ENCODE measurements at places on chromosomes 7 and 10.
A peak's percentile ranks its signal among the peaks of the same experiment; 100 is the strongest.

DNA sequence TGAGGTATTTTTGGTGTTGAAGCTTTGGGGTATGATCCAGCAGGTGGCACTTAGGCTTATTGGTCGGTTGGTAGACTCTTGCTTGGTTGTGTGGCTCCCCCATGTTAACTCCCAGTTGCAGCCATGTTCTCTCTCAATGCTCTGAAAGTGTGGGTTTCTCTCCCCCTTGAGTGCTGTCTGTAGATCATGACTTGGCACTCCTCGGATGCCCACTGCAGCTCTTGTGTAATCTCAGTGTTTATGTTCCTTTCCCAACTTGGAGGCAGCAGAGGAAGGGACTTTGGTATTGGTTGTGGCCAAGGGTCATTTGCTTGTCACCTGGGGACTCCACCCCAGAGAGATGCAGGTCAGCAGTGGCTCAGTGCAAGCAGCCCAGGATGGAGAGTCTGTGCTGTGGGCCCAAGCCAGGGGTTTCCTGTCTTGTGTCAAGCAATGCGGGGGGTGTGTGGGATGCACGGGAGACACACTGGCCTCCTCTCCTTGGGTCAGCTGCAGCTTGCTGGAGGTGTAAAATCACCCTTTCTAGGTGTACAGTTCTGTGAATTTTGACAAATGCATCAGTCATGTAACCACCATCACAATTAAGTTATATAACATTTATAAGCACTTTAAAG, 36.9 kb downstream of the PIK3CG start:
- no peak for DNase-seq

DNA sequence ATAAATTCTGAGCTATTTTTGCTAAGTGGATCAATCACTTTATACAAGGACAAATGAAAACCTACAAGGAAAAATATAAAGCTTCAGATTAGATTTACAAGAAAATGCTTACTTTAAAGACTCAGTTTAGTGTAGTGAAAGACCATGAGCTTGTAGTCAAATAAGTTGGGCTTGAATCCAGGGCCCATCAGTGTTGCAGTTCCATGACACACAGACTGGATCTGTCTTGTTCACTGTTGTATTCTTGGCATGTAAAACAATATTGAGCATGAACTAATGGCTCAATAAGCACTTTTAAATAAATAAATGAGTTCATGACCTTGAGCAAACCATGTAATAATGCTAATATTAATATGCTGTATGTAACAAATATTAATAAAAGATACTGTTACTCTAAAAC, 164.6 kb upstream of the KCND2 start:
- DNase-seq = no peak

DNA sequence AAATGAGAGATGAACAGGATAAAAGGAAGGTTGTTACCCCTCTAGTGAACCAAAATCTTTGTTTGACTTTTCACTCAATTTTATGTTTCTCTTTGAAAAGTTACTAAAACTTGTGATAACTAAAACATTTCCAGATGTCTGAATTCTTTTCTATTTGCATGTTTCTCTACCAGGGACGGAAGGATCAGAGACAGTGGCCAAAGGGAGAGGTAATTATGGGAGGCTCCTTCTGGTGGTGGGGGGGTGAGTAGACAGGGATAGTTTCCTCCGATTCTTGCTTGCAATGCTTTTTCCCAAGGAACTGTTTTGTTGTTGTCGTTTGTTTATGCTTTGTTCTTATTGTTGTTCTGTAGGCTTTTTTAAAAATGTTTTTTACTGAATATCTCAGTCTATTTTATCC, 374.8 kb downstream of the INHBA start:
- DNase-seq = no peak

- DNase-seq = no peak
Measured at GRCh38 chr7:16509829-16510228, 16.8 kb upstream of the LRRC72 start.

DNA sequence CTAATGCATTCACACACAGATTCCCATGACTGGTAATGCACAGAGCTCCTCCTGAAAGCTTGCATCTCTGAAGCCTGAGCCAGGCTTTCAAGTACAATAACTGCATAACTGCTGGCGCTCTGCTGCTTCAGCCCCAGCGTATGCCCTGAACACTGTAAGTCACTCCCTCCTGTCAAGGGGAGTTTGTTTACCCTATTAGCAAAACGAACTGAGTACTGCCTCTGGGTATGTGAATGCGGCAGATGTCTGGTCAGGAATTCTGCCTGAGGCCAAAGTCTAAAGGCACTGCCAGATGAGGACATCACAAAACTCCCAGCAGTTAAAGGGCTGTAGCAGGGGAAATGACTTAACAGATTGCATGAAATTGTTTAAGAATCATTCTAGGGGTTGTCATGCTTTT, 97.7 kb downstream of the NRCAM start:
- peak; percentile 16 for DNase-seq

GRCh38 chr7:48154792-48155413, 16.4 kb upstream of the ABCA13 start:
- peak; percentile 28 for DNase-seq

DNA sequence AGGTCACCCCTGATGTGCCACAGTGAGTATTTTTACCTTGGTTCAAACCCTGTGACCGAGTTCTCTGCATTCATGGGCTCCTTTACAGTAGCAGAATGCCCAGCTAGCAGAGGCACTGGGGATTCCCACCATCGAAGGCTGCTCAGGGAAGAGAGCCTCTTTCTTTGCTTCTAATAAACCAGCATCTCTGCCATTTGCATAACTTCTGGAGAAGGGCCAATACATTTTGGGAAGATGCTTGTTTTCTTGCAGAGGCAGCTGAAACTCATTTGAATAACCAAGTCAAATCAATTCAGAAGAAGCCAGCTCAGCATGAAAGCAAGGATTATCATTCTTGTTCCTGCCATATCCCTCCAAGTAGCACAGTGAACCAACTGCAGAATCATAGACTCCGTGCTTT, 82.9 kb upstream of the WDR11 start:
- DNase-seq = no peak

DNA sequence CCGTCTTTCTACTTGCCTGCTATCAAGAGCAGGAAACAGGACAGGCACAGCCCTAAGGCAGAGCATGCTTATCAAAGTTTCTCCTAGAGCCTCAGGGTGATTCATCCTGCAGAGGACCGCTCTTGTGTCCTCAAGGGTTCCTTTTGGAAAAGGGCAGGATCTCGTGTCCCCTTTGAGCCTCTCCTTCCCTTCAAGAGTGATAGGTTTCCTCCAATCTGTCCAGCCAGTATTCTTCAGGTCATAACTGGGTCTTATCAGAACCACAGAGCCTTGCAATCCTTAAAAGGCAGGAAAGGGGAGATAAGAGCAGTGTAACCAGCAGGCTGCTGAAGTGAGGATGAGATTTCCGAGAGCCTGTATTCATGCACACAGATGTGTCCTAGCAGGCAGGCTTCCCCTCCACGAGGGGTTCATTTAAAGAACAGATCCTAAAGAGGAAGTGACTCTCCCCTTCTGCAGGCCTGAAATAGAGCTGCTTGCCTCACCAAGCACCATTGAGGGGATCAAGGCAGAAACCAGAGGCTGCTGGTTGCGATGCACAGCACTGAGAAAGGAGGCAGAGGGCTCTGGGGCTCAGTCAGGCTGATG, 90.5 kb upstream of the SVIL start:
- no peak for DNase-seq

- DNase-seq = no peak
Measured at GRCh38 chr7:7175075-7175695, 7.2 kb upstream of the C1GALT1 start.

- no peak for DNase-seq
Measured at GRCh38 chr10:131242007-131242406, 69.5 kb downstream of the TCERG1L start.

DNA sequence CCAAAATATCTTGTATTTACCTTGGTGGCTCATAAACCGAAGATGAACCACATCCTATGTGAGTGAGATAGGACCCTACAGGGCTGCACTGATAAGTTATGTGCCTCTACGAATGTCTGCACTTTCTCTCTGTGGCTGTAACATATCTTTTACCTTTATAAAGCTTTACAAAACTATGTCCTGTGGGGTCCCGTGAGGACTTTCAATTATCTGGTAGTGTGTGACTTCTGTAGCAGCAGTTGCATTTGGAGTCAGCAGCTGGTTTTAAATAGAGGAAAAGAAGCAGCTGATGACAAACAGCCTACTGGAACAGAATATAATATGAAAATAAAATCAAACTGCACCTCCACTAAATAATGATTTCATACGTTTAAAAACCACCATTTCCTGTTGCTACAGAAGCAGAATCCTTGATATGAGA, 222.4 kb upstream of the GNAI1 start:
- DNase-seq = no peak

DNA sequence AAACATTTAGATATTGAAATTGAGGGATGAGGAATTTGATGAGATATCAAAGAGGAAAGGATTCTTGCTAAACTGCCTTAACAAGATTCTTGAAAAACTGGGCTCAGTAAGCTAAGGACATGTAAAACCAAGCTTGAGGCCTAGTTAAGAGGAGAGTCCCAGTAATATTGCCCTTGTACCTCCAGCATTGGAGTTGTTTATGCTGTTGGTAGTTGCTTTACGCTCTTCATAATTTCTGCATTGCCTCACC, 156.1 kb upstream of the TRIM24 start:
- no peak for DNase-seq

- no peak for DNase-seq
Measured at GRCh38 chr7:144087230-144087629, 1.2 kb downstream of the OR2A12 start.

- DNase-seq = no peak
Measured at GRCh38 chr10:79947787-79948424, 999 bp downstream of the SFTPD start.

- DNase-seq = no peak
Measured at GRCh38 chr10:34719746-34720145, 95.3 kb downstream of the PARD3 start.

DNA sequence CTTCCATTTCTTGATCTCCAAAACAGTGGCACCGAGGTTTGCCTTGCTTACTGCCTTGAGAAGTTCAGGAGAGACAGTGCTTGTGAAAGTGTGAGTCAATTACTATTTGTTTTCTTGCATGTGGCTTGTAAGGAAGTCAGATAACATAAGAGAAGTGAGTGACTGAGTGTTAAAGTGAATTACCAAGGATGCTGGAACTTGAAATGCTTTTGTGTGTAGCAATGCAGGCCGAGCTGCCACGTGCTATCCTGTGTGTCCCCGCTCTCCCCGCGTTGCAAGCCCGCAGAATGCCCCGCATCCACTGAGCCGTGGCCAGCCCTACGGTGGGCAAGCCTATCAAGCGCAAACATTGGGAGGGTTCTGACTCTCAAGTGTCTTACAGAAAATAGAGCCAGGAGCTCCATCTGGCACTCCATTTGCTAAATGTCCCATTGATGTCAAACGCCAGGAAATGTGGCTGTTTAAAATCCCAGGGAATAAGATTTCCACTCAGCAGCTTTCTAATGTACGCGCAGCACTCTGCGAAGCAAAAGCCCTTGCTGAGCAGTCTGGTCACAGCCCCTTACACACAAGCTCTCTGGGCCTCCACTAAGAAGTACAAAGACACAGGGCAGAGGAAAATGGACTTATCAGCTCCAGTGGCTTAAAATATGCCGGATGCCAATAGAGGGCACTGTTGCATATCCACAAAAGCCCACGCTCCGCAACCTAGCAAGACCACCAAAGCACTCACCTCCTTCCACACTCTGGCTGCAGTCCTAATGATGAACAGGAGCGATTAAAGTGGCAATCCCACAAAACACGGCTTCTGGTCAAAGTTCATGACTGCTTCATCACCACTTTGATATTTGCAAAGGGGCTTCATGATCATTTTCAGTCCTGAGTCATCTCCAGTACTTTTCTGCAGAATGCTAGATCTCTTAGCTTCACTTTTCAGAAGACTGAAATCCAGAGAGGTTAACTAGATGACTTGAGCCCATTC, 158.0 kb upstream of the ITGB1 start:
- DNase-seq = no peak

- DNase-seq = peak; percentile 16
Measured at GRCh38 chr10:111410740-111411139, 333.9 kb downstream of the ADRA2A start.

DNA sequence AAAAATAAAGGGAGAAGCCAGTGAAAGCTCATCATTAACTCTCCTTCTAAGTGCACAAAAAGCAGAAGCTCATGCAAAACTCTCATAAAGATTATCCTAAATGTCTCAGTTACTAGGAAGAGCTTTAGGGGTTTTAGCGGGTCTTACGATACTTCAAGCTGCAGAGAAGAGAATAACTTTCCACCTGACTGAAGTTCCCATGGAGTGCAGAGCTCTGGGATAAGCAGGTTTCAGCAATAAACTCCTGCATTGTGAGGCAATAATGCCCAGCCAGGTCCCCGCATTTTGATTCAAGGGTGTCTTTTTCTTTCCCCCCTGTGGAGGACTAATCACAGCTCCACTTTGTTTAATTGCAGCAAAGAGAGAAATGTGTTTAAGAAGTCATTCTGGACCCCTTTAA, 241.9 kb upstream of the SP8 start:
- no peak for DNase-seq

DNA sequence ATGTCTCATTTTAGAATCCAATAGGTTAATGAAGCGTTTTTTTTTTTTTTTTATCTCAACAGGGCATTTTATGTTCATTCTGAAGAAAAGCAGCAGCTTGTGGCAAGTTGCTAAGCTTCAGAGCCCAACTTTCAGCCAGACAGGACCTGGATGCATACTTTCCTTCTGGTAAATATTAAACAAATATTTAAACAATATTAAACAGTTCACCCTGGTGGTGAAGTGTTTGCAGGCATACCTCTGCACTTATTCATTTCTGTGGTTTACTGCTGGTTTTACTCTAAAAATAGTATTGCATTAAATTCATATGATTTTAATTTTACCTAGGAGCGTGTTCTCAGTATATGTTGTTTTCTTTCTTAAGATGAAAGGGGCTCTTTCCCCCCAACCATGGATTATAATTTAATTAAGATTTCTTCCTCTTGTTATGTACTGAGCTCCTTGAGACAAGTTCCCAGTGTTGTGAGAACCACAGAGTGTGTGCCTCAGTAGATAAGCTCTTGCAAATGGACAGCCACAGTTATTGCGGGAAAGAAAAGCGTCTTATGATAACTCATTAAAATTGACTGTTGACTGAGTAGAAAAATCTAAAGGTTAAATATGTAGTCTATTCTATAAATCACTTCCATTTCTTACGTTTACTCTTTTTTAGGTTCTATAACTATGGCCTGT, 155.8 kb downstream of the MALRD1 start:
- no peak for DNase-seq

DNA sequence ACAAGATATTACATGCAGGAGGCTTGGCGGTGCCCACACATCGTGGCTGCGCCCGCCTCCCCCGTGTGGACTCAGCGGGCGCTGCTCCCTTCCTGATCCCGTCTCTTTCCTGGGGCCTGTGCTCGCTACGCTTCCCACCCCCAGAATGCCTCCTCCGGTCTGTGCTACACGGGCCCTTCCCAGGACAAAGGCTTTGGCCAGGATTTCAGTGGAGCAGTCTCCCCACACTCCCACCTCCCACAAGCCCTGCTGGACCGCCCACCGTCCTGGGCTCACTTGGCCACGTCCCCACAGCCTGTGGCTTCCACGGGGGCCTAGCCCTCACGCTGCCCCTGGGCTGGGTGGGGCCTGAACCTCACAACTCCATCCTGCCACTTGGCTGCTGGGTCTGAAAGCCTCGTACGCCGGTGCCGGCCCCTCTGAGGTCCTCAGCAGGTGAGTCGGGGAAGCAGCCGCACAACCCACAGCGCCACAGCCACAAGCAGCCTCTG, 17.3 kb downstream of the CFAP46 start:
- DNase-seq = no peak

- DNase-seq = no peak
Measured at GRCh38 chr10:69728335-69728870, 73.3 kb upstream of the COL13A1 start.

GRCh38 chr10:61400524-61400923, 52.7 kb downstream of the TMEM26 start:
- no peak for DNase-seq

- no peak for DNase-seq
Measured at GRCh38 chr7:106448992-106449859, 164.4 kb upstream of the NAMPT start.

- DNase-seq = peak; percentile 27
Measured at GRCh38 chr7:85516675-85517074, 329.8 kb upstream of the SEMA3D start.
